ENCODE measurements at places on chromosomes 5 and 9.
A peak's percentile ranks its signal among the peaks of the same experiment; 100 is the strongest.

- DNase-seq = peak; percentile 76
Measured at GRCh38 chr5:56327809-56328208, 94.7 kb upstream of the ANKRD55 start.

DNA sequence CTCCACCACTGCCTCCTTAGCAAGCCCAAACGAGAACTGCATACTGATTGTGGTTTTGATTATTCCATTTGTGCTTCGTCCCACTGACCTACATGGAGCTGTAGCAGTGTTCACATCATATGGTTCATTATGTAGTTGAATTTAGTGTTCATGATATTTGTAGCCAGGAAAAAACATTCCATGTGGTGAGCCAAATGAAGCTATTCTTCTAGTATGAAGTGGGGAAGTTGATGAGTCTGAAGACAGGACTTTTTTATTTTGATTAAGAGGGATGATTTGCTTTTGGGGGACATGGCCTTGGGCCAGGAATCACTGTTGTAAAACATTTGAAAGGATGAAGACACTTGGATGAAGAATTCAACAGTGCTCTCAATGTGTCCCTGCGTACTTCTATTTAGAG lies 192.9 kb upstream of the SLC27A6 start:
- DNase-seq = no peak

GRCh38 chr5:151461312-151461711 lies 13.9 kb downstream of the SLC36A1 start:
- no peak for DNase-seq

DNA sequence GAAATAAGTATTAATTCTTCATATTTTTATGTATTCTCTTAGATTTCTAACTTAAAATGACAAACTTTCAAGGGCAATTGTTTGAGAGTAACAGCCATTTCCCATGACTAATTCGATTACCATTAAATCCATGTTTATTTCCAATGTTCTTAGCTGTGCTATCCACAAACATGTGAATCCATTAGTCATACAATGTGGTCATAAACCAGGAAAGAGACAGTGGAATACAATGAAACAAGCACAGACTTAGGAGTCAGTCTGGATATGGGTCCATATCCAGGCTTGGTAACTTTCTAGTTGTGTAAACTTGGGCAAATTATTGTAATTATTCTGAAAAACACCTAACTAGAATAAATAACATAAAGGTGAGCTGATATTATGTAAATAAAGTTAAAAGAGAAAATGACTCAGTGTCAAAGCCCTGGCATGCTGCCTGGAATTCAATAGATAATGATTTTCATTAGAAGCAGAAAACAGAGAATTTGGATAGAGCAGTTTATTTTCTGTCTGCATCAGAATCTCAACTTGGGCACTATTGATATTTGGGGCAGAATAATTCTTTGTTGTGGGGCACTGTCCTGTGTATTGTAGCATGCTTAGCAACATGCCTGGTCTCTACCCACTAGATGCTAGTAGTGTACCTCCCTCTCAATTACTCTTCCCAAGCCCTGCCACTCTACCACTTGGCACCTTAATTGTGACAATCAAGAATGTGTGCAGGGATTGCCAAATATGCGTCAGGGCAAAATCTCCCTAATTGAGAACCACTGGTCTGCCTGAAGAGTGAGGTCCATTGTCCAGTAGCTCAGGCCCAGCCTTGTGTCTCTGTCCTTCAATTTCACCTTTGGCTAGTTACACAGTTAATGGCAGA lies 44.7 kb upstream of the SLC27A6 start:
- no peak for DNase-seq

- DNase-seq = no peak
Measured at GRCh38 chr9:6673326-6674025, 27.9 kb upstream of the GLDC start.

- DNase-seq = no peak
Measured at GRCh38 chr5:3925935-3926334, 330.3 kb downstream of the IRX1 start.

GRCh38 chr9:211036-211435 lies 3.6 kb upstream of the DOCK8 start:
- no peak for DNase-seq

GRCh38 chr9:135903786-135904520 lies 3.4 kb downstream of the CAMSAP1 start:
- no peak for DNase-seq

- DNase-seq = no peak
Measured at GRCh38 chr5:135743705-135744411, 90.6 kb upstream of the SLC25A48 start.

- DNase-seq = no peak
Measured at GRCh38 chr5:151496041-151496484, 48.7 kb downstream of the SLC36A1 start.

- DNase-seq = no peak
Measured at GRCh38 chr9:129630967-129631673, 5.2 kb downstream of the NTMT1 start.

GRCh38 chr5:124812771-124813358 lies 66.4 kb upstream of the ZNF608 start:
- DNase-seq = no peak

GRCh38 chr5:1787472-1788047 lies 12.1 kb downstream of the MRPL36 start:
- no peak for DNase-seq

GRCh38 chr9:126616521-126616976 lies 2.8 kb downstream of the LMX1B start:
- DNase-seq = no peak
